Left ventricle myocardium inferior (tissue), 1 donor: ENCODE measurements at places on chromosomes 5 and 9.

- no peak for DNase-seq
These were observed 49.8 kb downstream of the LMNB1 start for GRCh38 chr5:126826619-126827215.

DNA sequence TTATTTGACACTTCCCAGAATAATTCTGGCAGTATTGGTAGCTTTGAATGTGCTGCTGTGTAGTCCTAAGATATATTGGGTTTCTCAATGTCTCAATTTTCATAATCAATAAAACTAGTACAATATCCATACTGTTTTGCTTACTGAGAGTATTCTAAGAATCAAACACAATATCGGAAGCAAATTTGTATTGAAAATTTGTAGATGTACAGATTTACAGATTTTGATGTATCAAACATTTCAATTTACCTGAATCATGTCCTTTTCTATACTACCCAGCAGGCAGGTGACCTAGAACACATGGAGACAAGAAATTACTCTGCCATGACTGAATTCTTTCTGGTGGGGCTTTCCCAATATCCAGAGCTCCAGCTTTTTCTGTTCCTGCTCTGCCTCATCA lies at the start of gene OR13D1:
Gene OR13D1 (plus strand): TSS at position 301 of the 400 bp plus-strand sequence. CDS start 0 bp downstream, at position 301.
- no peak for DNase-seq

DNA sequence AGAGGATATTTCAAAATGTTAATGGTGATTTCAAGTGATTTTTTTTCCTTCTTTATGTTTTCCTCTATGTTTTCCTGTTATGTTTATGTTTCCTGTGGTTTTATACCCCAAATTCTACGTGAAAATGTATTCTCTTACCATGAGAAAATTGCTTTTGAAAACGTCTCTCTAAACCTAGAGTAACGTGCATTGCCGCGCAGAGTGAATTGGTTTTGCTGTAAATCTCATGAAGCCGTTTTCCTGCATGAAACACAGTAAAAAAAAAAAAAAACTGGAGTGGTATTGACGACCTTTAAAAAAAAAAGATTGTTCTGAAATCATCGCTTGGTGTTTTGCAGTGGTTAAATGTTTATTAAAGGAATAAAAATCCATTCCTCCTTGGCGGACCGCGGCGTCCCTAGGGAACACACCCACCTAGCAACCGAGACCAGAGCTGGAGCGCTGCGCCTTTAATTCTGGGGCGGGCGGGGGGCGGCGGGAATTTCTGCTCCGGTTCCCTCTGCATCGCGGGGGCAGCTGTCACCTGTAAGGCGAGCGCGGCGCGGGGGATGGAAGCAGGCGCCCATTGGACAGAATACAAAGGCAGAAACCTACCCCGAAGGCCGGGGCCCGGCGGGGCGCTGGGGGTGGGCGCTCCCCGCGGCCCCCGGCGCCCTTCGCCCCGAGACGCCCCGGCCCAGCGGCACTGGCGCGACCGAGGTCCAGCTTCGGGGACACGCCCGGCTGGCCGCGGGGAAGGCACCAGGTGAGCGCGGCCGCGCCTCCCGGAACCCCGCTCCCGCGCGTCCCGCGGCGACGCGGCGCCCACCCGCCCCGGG lies at the start of gene SOWAHA:
Gene SOWAHA (plus strand): TSS at position 522 of the 818 bp plus-strand sequence. CDS start 320 bp downstream, outside the sequence.
- no peak for DNase-seq

GRCh38 chr5:44740660-44741059 lies 68.1 kb upstream of the MRPS30 start:
- no peak for DNase-seq
